ENCODE measurements at places on chromosomes 6 and 20. TPM values are rescaled to one million over a fixed set of nuclear protein-coding genes. Genes with fewer than 3 reads are reported as not detected.

ZNF391 gene
- 20.8 TPM for total RNA-seq

- no peak for DNase-seq
Observed at GRCh38 chr6:105618247-105618646, 215.4 kb upstream of the PREP start.

DNA sequence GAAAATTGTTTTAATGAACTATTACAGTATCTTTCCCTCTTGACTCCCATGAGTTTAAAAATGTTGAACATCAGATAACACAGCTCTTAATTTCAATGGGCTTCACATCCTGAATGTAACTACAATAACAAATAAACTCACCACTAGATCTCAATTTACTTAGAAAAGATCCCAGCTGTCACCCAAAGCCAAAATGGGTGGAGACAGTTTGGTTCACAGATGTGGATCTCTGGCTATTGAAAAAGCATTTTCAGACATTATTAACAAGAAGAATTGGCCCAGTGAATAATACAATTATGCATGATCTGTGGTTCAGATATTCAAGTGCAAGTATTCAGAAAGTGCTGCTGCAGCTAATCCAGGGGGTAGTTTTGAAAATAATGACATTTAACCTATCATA, 184.7 kb upstream of the RALGAPA2 start:
- no peak for DNase-seq

CST3 gene
- total RNA-seq = 2,489 TPM

- no peak for DNase-seq
Observed at GRCh38 chr20:10508060-10508459, 73.0 kb downstream of the SLX4IP start.

- no peak for DNase-seq
Observed at GRCh38 chr6:32980488-32981038, 12.2 kb downstream of the BRD2 start.

GRCh38 chr6:1200081-1200408, 111.9 kb upstream of the FOXQ1 start:
- DNase-seq = no peak

DNA sequence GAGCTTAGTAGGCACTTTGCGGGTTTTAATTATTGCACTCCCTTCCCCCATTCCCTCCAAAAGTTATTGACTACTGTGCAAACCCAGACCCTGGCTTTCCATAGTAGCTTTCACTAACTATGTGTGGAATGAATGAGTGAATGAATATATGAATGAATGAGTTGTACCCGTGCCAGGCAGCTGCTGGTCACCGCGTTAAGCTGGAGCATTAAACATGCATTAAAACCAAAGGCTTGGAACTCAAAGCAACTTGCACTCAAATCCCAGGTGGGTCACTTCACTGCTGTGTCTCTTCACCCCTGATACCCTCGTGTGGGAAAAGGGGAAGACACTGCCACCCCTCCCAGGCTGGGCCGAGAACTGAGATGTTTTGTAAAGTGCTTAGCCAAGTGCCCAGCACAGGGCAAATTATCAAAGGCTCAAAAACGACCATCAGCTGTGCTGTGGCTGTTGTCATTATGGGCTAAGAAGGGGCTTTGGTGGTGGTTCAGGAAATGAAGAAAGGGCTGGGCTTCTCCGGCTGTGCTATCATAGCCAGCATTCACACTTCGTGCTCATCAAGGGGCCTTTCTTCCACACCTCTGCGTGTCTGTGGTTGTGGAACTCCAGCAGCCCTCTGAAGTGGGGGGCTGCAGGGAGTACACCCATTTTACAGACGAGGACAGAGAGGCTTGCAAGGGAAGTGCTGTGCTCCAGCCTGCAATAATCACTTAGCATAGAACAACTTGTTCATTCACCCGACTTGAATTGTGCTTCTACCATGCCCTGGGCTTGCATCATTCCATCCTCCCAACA, 60.2 kb upstream of the STX16 start:
- DNase-seq = no peak

TRIM38 gene
- 1.3 TPM for total RNA-seq

CRISP2 gene
- total RNA-seq = not detected

ATP9A gene
- 236 TPM for total RNA-seq

- DNase-seq = no peak
Observed at GRCh38 chr6:152463164-152463563, 174.0 kb downstream of the SYNE1 start.

GRCh38 chr20:16919841-16920240, 171.7 kb downstream of the OTOR start:
- DNase-seq = no peak

- no peak for DNase-seq
Observed at GRCh38 chr6:87049779-87050178, 45.1 kb downstream of the CGA start.

DNPH1 gene
- total RNA-seq = 26.9 TPM

DNA sequence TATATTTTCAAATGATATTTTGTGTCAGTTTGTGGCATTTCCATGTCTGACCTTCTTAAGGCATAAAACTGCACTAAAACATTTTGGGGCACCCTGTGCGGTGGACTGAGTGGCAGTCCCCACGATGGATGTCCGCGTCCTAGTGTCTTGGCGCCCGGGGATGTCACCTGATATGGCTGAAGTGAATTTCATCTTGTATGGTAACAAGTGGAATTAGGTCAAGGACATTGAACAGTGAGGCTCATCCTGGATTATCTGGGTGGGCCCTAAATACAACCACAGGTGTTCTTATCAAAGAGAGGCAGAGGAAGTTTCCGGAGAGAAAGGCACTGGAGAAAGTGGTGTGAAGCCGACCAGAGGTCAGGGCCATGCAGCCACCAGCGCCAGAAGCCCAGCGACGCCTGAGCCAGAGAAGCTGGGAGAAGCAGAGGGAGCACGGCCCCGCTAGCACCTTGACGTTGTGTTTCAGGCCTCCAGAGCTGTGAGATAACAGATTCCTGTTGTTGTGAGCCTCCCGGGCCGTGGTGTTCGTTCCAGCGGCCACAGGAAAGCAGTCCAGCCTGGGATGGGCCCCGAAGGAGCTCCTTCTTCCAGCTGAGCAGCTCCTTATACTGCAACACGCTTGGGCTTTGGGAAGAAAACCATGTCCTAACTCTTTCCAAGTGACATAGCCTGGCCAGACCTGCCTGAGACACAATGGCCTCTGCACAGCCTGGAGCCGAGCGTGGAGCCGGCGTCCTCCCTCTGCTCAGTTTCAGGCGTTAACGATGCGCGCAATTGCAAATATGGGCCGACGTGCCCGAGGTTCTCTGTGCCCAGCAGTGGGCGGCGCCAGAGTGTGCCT, 22.5 kb downstream of the THBS2 start:
- no peak for DNase-seq

DNA sequence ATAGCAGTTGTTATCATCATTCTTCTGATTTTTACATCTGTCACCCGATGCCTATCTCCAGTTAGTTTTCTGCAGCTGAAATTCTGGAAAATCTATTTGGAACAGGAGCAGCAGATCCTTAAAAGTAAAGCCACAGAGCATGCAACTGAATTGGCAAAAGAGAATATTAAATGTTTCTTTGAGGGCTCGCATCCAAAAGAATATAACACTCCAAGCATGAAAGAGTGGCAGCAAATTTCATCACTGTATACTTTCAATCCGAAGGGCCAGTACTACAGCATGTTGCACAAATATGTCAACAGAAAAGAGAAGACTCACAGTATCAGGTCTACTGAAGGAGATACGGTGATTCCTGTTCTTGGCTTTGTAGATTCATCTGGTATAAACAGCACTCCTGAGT, 2.1 kb downstream of the CALHM6 start:
- DNase-seq = no peak

EPB41L2 gene
- 387 TPM for total RNA-seq

- DNase-seq = no peak
Observed at GRCh38 chr6:18674346-18674745, 287.2 kb downstream of the RNF144B start.

DNA sequence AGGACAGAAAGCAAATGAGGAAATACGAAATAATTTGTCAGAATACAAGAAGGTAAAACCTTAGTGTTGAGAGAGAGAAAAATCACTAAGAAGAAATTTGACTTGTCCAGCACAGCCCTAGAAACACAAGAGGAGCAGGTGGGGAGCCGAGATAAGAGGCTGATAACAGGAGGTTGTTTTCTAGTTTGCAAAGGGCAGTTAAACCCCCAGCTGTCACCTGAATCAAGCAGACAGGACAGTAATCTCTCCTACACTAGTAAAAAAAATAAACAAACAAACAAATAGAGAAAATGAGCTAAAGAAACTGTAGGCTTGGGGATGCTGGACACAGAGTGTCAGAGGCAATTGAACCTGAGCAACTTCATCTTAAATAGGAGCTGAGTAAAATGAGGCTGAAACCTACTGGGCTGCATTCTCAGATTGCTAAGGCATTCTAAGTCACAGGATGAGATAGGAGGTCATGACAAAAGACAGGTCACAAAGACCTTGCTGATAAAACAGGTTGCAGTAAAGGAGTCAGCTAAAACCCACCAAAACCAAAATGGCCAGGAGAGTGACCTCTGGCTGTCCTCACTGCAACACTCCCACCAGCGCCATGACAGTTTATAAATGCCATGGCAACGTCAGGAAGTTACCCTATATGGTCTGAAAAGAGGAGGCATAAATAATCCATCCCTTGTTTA, 40.4 kb downstream of the FAM184A start:
- no peak for DNase-seq

DNA sequence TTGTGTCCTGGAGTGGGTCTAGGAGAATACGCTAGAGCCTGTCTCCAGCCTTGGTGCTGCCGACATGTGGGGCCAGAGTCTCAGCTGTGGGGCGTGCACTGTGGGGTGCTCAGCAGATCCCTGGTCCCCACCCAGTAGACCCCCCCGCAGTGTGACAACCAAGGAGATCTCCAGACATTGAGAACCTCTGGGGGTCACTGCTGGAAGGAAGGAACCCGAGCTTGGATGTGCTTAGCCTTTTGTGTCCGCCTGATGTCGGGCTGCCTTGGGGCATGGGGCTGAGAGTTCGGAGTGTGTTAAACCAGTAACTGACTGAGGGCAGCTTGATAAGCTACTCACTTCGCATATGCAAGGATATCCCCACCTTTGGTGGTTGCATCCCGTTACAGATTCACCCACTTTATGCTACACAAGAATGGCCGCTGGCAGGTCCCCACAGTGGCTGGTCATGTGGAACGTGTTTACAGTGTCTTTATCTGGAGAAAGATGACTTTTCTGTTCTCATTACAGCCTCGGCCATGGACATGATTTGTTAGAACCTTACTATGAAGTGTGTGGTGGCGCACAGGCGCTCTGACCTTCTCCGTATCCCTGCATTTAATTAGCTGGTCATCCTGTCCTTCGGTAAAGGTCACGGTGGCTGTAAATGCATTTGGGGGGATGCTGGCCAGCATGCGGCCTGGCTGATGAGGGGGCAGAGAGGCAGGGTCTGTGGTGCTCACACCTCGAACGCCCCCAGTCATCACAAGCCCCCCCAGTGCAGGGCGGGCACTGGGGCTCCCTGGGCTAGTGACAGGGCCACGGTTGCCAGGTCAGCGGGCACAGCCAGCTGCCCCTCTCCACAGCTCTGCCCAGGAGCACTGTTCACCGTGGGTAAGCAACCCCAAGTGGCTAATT, 366.8 kb downstream of the TAF4 start:
- DNase-seq = no peak

DNA sequence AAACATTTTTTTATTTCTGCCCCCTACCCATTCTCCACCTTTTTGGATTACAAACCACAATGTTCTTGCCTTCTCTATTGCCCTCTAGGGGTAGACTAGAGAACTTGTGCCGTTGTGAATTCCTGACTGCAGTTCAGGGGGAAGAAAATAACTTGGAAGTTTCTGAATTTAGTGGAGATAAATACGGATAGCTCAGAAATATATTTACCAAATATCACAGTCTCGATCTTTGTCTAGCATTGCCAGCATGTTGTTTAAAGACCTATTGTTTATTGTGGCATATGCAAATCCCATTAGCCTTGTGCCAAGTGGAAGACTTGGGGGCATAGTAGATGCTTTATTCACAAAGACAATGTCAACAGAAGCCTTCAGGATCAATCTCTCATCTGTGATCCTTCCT, 154.1 kb upstream of the MMS22L start:
- no peak for DNase-seq

HLA-DQA2 gene
- 2.2 TPM for total RNA-seq

NTSR1 gene
- 1.9 TPM for total RNA-seq

GRCh38 chr6:108897371-108897770, 49.1 kb downstream of the ARMC2 start:
- no peak for DNase-seq

DNA sequence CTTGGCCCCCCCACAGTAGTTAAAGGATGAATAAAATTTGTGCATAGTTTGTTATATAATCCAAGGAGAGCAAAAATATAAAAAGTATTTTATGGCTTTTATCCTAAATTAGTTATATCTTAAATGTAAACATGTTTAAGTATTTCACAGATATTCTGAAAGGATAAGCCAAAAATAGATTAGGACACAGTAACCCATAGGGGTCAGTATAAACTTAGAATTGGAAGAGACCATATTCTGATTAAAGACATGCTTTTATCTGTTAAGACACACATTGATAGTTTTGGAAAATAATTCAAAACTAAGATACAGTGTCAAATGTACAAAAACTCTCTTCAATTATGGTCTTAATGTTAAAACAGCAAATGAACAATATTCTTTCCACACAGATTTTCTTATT, 4.5 kb upstream of the SERINC1 start:
- no peak for DNase-seq

DNA sequence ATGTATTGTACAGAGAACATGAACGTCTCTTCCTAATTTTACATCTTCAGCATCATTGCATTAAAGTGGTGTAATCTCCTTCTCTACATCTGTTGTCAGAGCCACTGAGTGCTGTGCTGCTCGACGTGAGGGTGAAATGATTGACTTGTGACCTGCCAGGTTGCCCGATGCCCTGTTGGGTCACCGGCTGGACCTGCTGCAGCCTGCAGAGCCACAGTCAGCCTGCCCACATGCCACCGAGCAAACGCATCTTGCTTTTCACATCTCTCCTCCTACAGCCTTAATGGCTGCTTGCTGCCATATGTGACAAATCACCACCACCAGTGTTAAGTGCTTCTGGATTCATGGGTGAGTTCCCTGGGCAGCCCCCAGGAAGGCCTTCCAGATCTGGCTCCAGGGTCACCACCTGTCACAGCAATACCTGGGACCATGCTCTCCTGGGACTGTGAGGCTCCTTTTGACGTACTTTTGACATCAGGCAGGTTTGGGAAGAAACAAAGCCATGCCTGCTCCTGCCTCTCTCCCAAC, 80.3 kb downstream of the ASXL1 start:
- DNase-seq = no peak

- DNase-seq = no peak
Observed at GRCh38 chr6:20605581-20605980, 71.3 kb downstream of the CDKAL1 start.
